ENCODE measurements at places on chromosomes 13 and 19.

GRCh38 chr19:55549500-55550320 is 4.4 kb upstream of the SBK3 start:
- peak; percentile 21 for DNase-seq

GRCh38 chr13:26606631-26607030 is 49.1 kb downstream of the WASF3 start:
- no peak for DNase-seq

- no peak for DNase-seq
These were observed 58.9 kb downstream of the ENOX1 start for GRCh38 chr13:43727856-43728255.

DNA sequence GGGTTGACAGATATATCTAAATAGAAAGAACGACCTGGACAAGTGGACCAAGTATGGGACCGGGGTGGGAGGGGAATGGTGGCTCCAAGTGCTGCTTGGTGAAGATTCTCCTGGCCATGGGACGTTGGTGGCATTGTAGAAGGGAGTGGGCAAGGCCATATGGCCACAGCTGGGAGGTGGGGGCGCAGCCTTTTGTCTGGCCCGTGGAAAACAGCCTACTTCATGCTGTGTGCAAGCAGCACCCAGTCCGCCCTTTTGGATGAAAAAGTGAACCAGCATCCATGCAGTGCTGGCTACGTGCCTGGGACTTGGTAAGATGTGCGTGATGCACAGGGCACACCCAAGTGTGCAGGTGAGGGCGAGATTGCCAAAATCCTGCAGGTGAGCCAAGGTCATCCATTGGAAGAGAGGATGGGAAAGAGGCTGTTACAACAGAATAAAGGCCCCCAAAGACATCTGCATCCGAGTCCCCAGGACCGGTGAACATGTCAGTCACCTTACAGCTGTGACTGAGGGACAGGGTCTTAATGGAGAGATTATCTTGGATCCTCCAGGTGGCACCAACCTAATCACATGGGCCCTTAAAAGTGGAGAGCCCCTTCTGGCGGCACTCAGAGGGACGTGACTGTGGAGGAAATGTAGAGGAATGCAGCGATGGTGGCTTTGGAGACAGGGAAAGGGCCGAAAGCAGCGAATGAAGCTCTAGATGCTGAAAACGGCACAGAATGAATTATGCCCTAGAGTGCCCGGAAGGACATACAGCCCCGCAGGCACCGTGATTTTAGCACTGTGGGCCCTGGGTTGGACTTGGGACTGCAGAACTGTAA is 40.8 kb downstream of the TEX29 start:
- no peak for DNase-seq

DNA sequence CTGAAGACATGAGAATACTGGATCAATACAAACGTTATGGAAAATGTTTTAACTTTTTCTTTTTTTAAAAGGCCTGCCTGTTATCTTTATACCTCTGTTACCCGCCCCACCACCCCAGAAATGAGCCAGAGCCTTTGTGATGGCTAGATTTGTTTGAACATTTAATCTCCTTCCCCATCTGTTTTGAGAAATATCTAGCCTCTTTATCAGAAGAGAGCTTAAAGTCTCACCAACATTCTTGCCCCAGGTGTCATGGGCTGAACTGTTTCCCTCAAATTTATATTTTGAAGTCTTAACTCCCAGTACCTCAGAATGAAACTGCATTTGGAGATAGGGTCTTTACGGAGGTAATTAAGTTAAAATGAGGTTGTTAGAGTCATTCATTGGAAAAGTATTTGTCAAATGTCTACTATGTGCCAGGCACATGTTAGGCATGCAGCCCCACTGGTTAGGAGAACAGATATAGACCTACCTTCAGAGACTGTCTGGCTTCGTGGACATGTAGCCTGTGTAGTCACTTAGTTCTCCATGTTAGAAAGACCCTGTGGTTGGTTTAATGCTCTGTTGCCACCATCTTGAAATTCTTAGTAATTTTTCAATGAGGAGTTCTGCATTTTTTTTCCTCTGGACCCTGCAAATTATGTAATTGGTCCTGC is 6.3 kb upstream of the RB1 start:
- no peak for DNase-seq

DNA sequence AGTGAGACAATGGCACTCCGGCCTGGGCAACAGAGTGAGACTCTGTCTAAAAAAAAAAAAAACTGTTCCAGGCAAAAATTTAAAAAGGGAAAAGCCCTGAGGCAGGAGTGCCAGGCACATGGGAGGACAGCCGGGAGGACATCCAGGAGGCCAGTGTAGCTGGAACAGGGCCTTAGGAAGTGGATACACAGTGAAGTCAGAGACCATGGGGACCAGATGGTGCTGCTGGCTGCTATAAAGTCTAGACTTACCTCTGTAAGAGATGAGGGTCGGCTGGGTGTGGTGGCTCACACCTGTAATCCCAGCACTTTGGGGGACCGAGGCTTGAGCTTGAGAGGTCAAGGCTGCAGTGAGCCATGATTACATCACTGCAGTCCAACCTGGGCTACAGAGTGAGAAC is 15.0 kb downstream of the HAS1 start:
- DNase-seq = no peak

- DNase-seq = no peak
These were observed 18.1 kb downstream of the SLC7A1 start for GRCh38 chr13:29577136-29578051.

GRCh38 chr13:52749419-52749818 is 9.8 kb upstream of the CNMD start:
- no peak for DNase-seq

DNA sequence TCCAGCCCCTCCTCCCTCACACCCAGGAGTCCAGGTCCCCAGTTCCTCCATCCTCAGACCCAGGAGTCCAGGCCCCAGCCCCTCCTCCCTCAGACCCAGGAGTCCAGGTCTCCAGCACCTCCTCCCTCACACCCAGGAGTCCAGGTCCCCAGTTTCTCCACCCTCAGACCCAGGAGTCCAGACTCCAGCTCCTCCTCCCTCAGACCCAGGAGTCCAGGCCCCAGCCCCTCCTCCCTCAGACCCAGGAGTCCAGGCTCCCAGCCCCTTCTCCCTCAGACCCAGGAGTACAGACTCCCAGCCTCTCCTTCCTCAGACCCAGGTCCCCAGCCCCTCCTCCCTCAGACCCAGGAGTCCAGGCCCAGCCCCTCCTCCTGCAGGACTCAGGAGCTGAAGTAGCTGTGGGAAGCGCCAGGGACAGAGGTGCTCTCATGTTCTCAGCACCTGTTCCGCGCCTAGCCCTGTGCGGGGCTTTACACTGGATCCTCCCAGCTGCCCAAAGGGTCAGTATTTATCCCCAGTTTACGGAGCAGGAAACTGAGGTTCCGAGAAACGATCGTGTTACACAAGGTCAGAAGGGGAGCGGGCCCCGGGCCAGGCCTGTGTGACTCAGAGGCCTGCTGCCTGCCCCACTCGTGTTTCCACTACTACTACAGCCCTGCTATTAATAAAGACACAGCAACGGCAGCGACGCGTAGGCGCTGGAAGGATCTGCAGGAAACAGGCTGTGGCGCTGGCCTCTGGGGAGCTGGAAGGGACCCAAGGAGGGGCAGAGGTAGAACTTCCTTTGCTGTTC is 1.7 kb upstream of the SBK3 start:
- DNase-seq = no peak

DNA sequence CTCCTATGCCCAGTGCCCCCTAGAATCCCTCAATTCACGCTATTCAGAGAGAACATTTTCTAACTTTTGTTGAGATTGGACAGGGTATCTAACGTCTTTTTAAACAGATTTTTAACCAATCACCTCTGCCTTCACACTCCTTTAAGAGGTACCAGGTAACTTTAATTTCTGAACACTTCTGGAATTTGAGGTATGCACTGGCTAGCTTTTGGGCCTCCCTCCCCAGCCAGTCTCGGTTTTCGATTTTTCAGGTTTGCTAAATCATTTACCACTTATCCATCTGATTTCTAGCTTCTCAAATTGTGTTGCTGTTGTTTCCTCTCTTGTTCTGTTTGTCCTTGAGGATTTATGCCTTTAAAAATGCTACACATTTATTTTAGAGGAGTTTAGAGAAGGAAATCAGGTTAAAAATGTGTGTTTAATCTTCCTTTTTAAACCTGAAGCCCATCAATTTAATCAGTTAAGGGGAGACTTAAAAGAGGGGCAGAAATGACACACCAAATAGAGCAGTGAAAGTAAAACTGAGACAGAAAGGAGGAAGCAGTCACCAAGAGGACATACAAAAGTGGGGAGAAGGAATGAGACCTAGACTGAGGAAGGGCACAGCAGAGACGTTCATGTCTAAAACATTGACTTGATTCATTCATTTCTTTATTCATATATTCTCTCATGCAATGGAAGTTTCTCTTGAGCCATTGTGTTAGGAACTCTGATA is 139.6 kb upstream of the HTR2A start:
- no peak for DNase-seq

- DNase-seq = no peak
These were observed 322.1 kb downstream of the ZNF536 start for GRCh38 chr19:30694156-30694755.

GRCh38 chr13:42594481-42595252 is 20.7 kb downstream of the TNFSF11 start:
- peak; percentile 65 for DNase-seq

- DNase-seq = no peak
These were observed 423.5 kb upstream of the ATXN8OS start for GRCh38 chr13:69683921-69684686.

DNA sequence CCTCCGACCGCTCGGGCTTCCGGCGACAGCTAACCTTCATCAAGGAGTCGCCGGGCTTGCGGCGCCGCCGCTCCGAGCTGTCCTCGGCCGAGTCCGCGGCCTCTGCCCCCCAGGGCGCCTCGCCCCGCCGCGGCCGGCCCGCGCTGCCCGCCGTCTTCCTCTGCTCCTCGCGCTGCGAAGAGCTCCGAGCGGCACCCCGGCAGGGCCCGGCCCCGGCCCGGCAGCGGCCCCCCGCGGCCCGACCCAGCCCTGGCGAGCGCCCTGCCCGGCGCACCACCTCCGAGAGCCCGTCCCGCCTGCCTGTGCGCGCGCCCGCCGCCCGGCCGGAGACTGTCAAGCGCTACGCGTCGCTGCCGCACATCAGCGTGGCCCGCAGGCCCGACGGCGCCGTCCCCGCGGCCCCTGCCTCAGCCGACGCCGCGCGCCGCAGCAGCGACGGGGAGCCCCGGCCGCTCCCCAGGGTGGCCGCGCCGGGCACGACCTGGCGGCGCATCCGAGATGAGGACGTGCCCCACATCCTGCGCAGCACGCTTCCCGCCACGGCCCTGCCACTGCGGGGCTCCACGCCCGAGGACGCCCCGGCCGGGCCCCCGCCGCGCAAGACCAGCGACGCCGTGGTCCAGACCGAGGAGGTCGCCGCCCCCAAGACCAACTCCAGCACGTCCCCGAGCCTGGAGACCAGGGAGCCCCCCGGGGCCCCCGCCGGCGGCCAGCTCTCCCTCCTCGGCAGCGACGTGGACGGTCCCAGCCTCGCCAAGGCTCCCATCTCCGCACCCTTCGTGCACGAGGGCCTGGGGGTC is 9.6 kb downstream of the C19orf25 start:
- no peak for DNase-seq

DNA sequence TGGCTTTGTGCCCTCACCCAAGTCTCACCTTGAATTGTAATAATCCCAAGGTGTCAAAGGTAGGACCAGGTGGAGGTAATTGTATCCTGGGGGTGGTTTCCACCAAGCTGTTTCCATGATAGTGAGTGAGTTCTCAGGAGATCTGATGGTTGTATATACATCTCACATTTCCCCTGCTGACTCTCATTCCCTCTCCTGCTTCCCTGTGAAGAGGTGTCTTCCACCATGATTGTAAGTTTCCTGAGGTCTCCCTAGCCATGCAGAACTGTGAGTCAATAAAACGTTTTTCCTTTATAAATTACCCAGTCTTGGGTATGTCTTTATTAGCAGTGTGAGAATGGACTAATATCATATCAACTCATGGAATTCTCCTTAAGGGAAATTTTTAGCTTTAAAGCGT is 302.6 kb downstream of the LIG4 start:
- no peak for DNase-seq

GRCh38 chr13:28251466-28251865 is 113.1 kb downstream of the PAN3 start:
- DNase-seq = no peak

GRCh38 chr19:49939721-49940481 is 10.6 kb upstream of the NUP62 start:
- DNase-seq = no peak

- no peak for DNase-seq
These were observed 49.3 kb downstream of the NDFIP2 start for GRCh38 chr13:79530270-79530669.

- DNase-seq = no peak
These were observed 64.9 kb downstream of the TEX29 start for GRCh38 chr13:111385183-111385857.

DNA sequence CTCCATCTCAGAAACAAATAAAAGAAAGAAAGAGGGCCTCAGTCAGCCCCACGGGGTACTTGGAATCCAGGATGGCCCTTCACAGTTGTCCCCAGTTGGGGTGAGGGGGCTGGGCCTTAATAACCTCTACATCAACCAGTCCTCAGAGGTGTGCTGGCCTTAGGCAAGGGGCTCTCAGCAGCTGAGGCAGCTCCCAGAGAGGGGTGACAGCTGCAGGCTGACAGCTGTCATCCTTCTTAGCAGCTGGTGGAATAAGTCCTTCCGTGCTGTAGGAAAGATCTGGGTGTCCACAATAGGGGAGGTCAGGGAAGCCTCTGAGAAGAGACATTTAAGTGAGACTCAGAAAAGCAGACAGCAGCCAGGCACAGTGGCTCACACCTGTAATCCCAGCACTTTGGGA is 7.4 kb downstream of the BCAM start:
- DNase-seq = no peak

DNA sequence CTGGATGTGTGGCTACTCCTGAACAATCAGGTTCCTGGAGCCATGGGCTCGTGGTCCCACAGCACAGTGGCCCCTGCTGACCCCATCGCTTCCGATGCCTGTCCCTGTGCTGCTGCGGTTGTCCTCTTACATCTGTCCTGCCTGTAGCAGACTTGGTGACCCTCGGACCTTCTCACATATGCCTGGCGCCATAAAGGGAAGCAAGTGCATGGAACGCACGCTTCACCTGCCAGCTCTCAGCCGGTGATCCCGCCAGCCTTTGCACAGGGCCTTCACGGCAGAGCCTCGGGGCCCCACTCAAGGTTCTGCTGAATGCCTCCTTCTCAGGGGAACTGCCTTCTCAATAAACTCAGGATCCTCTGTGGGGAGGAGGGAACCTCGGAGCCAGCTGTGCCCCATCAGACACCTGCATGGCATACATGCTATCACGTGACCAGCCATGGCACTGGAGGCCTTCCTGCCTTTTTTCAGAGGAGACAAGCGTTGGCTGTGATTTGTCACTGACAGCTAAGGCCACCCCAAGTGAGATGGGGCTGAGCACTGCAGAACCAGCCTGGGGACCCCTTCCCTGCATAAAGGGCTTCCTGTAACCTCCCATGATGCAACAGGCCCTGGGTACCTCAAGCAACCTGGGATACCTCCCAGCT is 24.3 kb downstream of the PEPD start:
- DNase-seq = no peak

GRCh38 chr19:29089315-29089870 is 123.6 kb downstream of the UQCRFS1 start:
- DNase-seq = no peak

GRCh38 chr19:28727480-28728159 is 485.3 kb downstream of the UQCRFS1 start:
- no peak for DNase-seq

GRCh38 chr19:35904311-35905068 is 2.2 kb downstream of the HCST start:
- no peak for DNase-seq

Measured in small intestine (tissue), 16 donors.